CD4-positive, alpha-beta T cell treated with Interleukin-10 for 1 hour (primary cell): ENCODE measurements at places on chromosomes 16 and 17.

DNA sequence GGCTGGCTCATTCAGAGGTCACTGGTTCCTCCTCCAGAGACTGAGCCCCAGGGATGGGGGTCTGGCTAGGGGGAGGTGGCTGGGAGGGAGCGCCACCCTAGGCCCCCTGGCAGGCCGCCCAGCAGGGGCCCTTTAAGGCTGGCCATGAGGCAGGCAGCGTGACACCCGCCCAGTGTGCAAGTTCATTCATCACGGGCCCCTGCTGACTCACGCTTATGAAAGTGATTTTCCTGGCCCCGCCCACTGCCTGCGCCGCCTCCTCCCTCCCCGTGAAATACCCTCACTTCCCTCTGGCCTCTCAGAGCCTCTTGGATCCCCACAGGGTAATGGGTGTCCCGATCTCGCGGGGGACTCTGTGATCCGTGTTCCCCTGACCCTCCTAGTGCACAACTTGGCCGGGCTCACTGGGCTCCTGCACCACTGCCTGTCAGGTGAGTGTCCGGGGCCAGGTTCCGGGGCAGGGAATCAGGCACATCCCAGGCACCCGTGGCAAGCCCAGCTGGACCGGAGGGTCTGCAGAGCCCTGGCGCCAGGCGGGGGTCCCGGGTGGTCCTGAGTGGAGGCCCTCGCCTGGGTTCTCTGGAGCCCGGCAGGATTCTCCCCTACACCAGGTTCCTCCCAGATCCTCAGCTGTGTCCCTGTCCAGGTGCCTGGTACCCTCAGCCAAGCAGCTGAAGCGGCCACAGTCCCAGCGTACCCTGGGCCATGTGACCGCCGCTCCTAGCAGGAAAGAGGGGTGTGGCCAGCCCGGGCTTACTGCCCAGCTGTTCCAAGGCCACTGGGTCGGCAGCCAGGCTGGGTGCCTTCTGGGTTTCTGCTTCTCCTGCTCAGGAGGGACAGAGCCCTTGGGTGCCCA, at the start of gene OSGIN1:
Gene OSGIN1 (plus strand): TSS at position 301 of the 856 bp plus-strand sequence. CDS start 4,432 bp downstream, outside the sequence.
- DNase-seq, result peak; percentile 40

GRCh38 chr16:85994492-85995490, 95.8 kb downstream of the IRF8 start:
- no peak for DNase-seq

DNA sequence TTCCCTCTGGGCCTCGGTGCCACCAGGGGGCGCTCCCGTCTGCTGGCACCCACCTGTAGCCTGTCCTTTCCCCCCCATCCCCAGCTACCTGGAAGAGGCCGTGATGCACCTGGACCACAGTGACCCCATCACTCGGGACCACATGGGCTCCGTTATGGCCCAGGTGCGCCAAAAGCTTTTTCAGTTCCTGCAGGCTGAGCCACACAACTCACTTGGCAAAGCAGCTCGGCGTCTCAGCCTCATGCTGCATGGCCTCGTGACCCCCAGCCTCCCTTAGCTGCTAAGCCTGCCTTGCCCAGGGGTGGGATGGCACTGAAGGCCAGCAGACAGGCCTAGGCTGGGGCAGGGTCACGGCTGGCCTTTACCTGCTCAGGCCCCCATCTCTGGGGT, 818 bp upstream of the NRN1L start:
- DNase-seq, result peak; percentile 78

- DNase-seq, result no peak
These were observed 5.1 kb downstream of the GGA2 start for GRCh38 chr16:23505180-23505665.

GRCh38 chr17:77136420-77136767, 4.4 kb upstream of the SEC14L1 start:
- no peak for DNase-seq

- DNase-seq, result no peak
These were observed 7.2 kb downstream of the DLX3 start for GRCh38 chr17:49987681-49988441.

- no peak for DNase-seq
These were observed 455.5 kb downstream of the SOX9 start for GRCh38 chr17:72576289-72576759.

DNA sequence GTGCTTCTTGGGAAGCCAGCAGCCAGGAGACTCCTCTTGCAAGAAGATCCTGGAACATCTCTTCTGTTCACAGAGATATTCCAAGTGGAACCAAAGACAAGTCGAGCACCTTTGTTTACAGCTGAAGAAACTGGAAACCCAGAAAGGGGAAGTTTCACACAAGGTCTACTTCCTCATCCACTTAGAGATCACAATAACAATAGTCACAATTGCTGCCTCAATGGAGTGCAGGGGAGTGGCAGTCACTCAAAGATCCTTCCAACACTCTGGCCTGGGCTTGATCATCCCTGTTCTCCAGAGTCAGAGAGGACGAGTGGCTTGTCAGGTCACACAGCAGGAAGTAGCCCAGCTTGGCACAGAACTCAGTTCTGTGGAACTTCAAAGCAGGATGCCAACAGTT, 46.9 kb upstream of the SIAH1 start:
- no peak for DNase-seq

- DNase-seq, result peak; percentile 21
These were observed at the start of gene CAVIN1 for GRCh38 chr17:42422958-42423712. Gene CAVIN1 (minus strand): TSS chr17:42423256. CDS start chr17:42423097, 159 bp downstream.

GRCh38 chr17:58337600-58338453, 9.2 kb upstream of the TSPOAP1 start:
- DNase-seq, result peak; percentile 93

DNA sequence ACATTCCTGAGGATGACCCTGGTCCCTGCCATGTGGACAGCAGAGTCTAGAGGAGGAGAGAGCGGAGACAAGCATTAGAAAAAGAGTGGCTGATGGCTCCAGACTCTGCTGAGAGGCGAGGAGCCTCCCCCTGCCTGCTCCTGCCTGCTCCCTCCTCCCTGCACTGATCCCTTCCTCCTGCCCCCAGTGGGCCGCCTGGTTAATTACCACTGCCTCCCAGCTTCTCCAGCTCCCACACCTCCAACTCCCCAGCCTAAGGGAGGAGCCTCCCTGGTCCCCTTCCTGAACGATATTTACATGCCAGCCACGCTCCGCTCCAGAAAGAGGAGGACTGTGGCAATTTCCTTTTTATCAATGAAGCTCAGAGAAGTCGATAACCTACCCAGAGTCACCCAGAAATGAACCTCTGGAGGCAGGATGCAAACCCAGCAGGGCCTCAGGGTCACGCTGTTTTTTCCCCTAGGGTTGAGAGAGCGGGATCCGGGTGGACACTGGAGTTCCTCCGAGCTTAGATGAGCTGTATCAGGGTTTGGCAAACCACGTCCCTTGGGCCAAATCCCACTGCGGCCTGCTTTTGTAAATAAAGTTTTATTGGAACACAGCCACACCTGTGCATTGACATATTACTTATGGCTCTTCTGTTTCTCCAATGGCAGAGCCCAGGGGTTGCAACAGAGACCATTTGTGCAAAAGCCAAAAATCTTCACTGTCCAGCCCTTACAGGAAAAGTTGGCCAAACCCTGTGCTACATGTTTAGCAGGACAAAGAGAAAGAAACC, 27.1 kb upstream of the JPH3 start:
- no peak for DNase-seq

GRCh38 chr17:3808701-3809100, 7.7 kb upstream of the ITGAE start:
- no peak for DNase-seq

GRCh38 chr16:84614073-84614459, 3.8 kb downstream of the COTL1 start:
- no peak for DNase-seq

DNA sequence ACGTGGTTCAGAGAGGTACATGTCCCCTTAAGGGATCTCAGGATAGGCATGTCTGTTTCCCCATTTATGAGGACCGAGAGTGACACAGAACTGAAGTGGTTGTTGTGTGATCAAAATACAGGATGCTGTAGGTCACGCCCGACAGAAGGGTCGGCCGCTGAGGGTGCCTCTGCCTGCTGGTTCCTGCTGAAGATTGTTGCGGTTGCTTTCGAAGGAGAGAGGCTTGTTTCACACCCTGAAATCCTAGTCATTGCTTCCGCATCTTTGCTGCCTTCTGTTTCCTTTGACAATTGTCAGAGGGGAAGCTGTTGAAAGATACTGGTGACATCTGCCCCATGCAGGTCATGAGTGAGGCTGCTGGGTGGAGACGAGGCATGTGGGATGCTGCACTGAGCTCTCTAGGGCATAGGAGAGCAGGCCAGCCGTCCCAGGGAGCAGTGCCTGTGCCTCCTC, 3.8 kb upstream of the NAT9 start:
- DNase-seq, result peak; percentile 73

- DNase-seq, result no peak
These were observed 1024.5 kb upstream of the RBFOX1 start for GRCh38 chr16:6308176-6308575.

GRCh38 chr17:386141-386876, 33.7 kb upstream of the RPH3AL start:
- DNase-seq, result peak; percentile 73

GRCh38 chr17:59365383-59365981, 34.0 kb downstream of the YPEL2 start:
- peak; percentile 35 for DNase-seq

- DNase-seq, result no peak
These were observed 53.8 kb downstream of the MYO18A start for GRCh38 chr17:29126268-29126930.

- DNase-seq, result no peak
These were observed 738 bp upstream of the XPO6 start for GRCh38 chr16:28212532-28212873.

- DNase-seq, result no peak
These were observed 56.8 kb downstream of the B9D1 start for GRCh38 chr17:19305761-19306159.

DNA sequence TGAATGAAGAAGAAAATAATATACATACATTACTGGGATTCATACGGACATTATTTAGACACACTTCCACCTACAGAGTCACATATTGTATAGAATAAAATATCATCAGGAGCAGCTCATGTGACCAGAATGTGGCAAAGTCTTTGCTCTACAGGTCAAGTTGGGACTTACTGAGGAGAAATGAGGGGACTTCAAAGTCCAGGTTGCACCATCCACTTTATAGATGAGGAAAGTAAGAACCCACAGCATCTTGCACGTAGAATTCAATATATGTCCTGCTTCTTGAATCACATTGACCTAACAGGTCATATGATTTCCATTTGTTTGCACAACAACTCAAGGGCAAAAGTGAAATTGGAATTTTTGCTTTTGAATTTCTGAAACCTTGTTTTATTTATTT, 524.3 kb downstream of the WWOX start:
- no peak for DNase-seq

GRCh38 chr17:76079956-76080767, 1.2 kb downstream of the ZACN start:
- no peak for DNase-seq

DNA sequence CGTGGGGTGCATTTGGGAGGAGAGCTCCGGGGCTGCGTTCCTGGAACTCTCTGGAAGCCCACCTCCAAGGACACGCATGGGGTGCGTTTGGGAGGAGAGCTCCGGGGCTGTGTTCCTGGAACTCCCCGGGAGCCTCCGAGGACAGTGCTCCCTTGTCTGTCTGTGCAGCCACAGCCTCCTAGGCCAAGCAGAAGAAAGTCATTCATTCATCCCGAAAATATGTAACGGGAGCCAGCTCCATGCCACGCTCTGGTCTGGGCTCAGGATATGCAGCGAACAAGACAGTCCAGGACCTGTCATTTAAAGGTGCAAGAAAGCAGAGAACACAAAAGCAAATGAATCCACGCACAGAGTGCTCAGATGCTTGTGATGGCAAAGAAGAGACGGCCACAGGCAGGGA, 7.9 kb downstream of the ENPP7 start:
- DNase-seq, result no peak

DNA sequence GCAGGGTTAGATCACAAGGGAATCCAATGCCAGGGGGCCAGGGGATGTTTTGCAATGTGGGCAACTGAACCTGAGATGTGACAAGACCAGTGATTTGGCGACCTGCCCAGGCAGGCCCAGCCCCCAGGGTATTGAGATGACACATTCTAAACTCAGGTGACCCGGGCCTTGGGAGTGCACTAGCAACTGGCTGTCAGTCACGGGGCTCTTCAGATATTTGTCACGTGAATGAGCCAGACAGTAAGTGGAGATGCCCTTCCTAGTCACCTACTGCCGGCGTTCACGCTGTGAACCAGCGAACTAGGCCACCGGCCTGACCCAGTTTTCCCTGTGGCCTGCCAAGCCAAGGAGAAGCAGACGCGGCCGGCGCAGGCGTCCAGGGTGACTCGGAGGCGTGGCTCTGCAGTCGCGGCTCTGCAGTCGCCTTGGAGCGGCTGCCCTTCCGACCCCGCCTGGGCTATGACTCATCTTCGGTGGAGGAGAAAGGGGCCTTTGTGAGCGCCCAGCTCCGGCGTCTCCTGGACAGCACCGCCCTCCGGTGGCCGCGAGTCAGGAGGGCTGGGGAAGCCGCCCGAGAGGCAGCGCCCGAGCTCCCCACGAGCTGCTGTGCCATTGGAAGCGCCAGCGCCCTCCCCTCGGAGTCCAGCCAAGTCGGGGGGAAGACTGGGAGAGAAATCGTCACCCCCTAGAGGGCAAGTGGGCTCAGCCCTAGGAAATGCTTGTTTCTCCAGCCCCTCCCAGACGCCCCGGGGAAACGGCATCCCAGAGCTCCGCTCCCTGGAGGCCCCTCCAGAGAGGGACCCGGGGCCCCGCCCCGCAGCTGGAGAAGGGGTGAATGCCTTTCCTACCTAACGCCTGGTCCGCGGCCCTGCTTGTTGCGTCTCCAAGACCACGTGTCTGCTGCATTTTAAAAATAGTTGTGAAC, 38.8 kb downstream of the WSB1 start:
- DNase-seq, result peak; percentile 90

DNA sequence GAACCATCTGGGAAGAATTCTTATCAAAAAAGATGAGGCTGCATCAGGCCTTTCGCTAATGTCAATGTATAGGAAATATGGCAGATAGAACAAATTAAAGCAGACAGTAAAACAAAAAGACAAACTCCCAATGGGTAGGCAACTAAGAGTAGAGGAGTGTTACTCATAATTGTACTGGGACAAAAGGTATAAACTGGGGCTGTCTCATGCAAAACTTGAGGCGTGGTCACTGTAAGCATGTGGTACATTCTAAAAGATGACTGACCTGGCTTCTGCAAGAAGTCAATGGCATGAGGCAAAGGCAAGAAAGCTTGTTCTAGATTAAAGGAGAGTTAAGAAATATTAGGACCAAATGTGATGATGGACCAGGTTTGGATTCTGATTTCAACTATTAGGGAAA, 26.7 kb downstream of the SMIM36 start:
- no peak for DNase-seq

GRCh38 chr17:27322690-27323508, 29.0 kb downstream of the WSB1 start:
- DNase-seq, result no peak

- DNase-seq, result no peak
These were observed 13.3 kb upstream of the C1QL1 start for GRCh38 chr17:44981221-44981968.

DNA sequence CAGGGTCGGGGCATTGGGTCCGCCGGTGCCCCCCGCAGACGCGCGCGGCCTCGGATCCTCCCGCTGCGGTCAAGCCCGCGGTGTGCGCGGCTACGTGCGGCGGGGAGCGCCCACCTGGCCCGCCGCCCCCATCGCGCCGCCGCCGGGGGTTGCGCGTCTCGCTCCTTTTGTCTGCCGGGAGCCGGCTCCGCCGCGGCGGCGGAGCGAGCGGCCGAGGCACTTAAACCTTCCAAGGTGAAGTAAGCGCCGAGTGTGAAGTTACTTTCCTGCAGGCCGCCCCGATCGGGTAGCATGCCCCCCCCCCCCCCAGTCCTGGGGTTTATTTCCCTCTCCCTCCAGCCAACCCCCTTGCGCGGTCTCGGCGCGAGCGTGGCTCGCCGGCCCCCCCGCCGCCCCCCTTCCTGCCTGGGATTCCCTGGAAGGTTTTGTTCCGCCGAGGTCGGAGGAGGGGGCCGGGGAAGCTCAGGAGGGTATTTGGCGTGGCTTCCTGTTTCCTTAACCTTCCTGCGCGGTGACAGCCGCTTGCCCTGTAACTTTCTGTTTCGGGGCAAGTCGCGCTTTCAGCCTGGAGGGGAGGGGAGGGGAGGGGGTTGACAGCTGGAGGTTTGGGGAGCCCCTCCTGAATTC, 56.6 kb upstream of the GSE1 start:
- DNase-seq, result peak; percentile 70
